ENCODE measurements at places on chromosomes 12 and 14.

GRCh38 chr12:76142305-76142704 is 57.8 kb upstream of the NAP1L1 start:
- DNase-seq, result no peak

DNA sequence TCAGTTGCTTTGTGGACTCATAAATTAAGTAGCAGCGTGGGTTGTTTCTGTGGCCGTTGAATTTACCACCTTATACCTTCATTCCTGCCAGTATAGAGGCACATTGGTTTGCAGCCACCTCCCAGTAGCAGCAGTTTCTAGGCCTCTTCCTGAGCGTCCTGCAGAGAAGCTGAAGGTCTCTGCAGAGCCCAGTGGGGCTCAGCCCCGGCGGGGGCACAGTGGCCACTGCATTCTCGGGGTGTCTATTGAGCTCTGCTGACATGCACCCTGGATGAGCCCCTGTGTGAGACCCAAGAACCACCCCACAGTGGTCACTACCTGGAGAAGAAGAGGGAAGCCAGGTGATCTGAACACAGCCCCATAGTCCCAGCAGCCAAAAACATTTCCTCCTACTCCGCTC is 57.7 kb upstream of the DYNC1H1 start:
- DNase-seq, result no peak

DNA sequence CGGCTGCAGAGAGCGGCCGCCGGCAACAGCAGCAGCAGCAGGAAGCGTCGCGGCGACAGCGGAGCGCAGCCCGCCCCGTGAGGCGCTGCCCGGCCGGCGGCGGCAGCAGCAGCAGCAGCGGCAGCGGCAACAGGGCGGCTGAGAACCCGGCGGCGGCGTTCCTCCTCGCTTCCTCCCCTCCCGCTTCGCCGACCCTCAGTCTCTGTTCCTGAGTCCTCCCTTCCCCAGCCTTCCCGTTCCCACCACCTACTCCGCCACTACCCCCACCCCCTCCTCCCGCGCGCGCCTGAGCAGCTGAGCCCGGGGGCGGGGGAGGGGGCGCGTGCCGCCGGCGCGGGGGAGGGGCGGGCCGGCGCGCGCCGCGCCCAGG is 310 bp downstream of the BICDL1 start:
- DNase-seq, result no peak

DNA sequence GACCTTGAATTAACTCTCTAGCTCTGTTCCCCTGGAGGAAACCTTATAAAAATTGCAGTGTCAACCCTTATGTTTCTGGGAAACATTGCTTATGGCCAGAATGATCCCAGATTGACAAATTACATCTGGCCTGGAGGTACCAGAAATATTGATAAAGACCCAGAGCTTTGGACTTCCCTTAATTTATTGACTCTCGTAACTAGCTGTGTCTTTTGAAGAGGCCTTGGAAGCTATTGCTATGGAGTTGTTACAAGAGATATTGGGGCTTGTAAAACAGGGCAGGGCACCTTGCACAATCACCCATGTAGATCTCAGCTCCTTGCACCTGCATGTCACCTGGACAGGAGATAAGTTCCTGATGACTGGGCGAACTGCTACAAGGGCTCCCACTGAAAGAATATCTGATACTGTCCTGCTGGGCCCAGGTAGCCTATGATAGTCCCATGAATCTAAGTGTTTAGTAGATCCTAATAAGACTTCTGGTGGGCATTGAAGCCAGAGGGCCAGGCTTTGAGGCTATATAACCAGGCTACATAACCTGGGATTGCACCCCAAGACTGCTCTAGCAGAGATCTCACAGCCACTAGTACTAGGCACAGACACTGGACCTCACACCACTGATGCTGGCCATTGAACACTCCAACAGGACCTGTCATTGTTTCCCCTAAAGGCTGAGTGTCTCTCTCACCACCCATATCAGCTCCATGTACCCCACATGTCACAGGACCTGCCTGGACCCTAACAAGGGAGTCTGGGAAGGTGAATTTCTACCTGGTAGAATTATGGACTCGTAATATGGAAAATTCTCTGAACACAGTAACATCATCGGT is 135.7 kb upstream of the PWP1 start:
- no peak for DNase-seq

DNA sequence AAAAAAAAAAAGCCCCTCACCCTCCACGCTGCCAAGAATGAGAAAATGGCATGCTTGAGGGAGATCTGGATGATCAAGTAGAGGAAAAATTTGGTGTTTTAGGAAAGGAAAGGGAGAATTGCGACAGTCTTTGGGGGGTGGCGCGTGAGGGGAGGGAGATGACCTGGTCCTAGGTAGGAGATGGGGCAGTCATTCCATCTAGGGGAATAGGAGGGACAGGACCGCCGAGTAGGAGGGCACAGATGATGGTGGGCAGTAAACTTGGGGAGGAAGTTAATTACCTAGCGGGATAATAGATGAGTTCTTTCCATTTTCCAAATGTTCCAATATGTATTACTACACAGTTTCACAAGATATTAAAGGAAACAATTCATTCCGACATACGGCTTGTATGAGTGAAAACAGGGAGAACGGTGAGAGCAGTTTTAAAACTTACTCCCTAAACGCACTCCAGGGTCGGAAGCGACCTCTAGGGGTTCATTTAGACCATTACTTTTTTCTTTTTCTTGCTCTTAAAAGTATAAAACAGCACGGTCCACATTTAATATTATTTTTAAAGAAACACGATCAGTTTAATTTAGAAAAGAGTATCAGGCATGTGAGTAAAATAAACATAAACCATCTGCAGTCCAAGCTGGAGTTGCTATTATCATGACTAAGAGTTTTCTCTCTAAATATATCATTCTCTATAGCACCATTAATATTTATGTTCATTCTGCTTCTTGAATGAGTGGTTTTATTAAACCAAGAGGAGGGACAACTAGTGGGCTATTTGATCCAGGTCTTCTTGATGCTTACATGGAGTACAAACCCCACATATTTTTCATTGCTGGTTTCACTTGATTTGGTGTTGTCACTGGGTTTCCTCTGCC is 3.0 kb upstream of the FNTB start:
- peak; percentile 77 for DNase-seq

DNA sequence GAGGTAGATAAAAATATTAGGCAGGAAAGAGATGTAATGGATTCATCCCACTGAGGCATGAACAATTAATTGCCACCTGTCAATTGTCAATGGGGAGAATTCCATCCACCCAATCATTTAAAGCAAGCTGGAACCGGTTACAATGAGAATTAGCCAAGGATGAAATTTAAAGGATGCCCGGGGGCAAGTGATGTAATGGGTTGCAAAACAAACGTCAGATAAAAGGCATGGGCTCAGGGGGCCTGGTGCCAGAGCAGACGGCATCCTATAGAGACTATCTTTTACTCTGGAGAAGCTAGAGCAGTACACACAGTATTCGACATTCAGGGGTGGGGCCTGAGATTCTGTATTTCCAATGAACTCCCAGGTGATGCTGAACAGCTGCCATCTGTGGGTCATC is 80.5 kb upstream of the ZFP36L1 start:
- no peak for DNase-seq
